Omental fat pad (tissue), 4 donors: ENCODE measurements at places on chromosomes 13 and 19.

- DNase-seq, result no peak
These were observed 82.8 kb upstream of the MRI1 start for GRCh38 chr19:13681509-13681908.

- no peak for DNase-seq
These were observed 46.8 kb downstream of the CD320 start for GRCh38 chr19:8261347-8261746.

GRCh38 chr13:35711909-35712308, 235.4 kb upstream of the MAB21L1 start:
- DNase-seq, result no peak

- no peak for DNase-seq
These were observed 94.5 kb upstream of the MRI1 start for GRCh38 chr19:13669780-13670355.
